ENCODE measurements at places on chromosomes 5 and 9.

DNA sequence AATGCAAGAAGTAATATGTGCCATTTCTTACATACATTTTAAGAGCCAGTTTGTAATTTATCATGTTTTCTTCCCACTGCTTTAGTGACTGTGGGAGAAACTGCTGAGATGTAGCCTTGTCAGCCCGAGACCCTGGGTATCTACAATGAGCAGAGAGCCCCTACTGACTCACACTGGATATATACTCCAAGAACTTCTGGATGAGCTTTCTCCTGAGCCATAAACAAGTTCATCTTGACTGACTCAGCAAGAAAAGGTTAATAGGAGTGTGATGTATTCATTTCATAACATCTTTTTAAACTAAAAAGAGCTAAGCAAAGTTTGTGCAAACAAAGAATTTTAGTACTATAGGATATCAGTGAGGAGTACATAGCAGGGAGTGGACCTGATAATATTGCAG lies 182.5 kb downstream of the EDIL3 start:
- DNase-seq = no peak

DNA sequence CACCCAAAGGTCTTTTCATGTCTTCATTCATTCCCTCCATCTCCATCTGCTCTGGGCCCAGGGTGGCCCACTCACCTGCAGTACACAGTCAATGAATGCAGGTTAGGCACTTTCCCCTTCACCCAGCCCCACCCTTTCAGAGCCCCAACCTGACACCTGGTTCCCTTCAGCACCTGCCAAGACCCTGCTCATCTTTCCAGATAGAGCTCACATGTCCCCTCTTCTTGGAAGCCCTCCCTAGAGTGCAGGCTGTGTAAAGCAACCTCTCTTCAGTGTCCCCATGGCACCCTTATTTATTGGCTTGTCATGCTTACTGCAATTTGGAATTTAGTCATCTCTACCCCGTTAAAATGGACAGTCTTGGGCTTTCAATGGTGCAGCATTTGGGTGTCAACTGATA lies 13.0 kb upstream of the CPEB4 start:
- no peak for DNase-seq

DNA sequence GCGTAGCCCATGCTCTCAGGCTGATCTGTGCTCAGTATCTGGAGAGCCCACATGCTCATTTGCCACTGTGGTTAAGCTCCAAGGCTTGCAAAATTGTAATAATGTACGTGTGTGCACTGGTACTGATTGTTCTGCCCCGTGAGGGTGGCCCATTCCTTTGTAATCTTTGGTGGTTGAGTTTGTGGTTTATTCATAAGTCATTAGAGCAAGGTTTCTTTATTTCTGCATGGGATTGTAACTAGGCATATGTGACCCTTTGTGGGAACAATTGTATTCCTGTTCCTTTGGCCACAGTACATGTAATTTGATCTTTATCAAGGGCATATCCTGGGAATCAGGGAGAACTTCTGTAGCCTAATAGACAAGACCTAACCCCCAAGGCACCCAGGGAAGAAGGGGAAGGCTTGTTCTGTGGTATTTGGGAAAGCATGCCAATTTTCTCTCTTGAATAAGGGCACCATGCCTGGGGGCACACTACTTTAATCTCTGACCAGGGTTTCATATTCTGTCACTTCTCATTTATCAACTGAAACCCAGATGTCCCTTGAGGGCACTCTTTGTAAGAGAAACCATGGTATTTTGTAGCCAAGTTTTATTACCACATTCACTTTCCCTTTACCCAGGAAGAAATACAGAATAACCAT lies 74.6 kb downstream of the NPR3 start:
- peak; percentile 82 for DNase-seq

GRCh38 chr5:150496534-150496933 lies 11.4 kb upstream of the NDST1 start:
- no peak for DNase-seq

- no peak for DNase-seq
Observed at GRCh38 chr5:126769703-126770102, 7.2 kb upstream of the LMNB1 start.

GRCh38 chr9:70798018-70798417 lies 323.4 kb downstream of the TRPM3 start:
- DNase-seq = no peak

DNA sequence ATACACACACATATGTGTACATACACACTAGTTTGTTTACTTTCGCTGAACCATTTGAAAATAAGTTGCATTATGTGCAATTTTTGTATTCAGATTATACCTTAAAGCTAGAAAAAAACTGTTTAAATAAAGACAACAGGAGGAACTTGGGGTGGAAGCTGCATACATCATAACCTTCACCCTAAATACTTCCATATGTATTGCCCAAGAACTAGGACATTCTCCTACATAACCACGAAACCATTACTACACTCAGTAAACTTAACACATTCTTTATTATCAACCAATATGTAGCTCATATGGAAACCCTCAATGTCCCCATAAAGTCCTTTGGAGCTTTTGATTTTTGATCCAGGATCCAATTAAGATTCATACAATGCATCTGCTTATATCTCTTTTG lies 83.3 kb downstream of the GIN1 start:
- no peak for DNase-seq

- DNase-seq = no peak
Observed at GRCh38 chr5:149036970-149037369, 25.9 kb downstream of the SH3TC2 start.

DNA sequence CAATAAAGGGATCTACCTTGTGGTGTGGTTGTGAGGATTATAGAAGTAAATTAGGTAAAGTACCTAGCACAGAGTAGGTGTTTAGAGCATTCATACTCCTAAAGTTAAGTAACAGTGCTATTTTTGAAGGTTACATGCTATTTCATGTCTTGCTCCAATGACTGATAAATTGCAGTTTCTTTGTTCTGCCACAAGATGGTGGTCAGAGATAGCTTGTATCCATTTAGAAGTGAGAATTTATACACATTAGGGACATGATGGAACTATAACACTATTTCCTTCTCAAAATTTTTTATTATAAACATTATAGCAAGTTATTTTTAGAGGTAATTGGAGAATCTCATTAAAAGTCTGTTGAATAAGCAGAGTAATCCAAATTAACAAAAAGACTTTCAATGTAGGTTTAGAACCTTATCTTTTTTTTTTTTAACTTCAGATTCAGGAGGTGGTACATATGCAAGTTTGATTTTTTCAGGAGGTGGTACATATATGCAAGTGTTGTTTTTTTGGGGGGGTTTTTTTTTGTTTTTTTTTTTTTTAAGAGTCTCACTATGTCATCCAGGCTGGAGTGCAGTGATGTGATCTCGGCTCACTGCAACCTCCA lies 17.1 kb downstream of the MTREX start:
- DNase-seq = peak; percentile 62

DNA sequence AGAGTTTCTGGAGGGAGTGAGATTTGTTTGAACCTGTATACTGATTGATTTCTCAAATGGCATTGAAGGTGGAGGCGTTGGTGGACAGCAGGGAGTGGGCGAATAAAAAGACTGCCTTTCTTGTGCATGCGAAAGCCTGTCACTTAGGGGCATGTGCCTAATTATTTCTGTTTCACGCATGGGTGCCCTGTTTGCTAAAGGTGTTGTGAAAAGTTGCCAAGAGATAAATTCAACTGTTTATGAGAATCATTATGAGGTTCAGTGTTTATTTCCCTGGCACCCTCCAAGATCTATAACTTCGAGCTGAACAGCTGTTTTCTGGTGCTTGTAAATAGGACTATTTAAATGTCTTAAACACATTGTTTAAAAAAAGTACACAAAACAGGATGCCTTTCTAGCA lies 67.4 kb upstream of the DMRTA1 start:
- DNase-seq = peak; percentile 35

DNA sequence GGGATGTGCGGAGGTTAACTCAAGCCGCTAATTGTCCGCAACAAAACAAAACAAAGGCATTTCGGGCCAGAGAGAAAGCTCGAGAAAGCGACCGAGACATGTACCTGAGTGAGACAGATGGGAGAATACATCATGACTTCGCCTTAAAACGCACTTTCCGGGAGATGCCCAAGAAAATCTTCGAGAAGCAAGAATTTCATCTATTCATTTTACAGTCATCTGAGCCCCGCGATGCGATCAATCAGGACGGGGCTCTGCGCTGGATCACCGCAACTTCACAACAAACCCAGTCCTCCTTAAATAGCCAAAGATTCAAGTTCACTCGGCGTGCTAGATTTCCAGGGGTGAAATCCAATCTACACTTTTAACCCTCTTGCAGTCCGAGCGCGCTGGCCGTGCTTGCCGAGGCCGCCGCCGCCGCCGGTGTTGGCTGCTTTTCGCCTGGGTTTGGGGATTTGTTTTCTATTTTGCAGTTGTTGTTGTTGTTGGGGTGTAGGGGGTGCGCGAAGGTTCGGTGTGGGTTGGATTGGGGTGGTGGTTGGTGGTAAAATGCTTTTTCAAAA lies 482 bp downstream of the NFIB start:
- DNase-seq = peak; percentile 86

DNA sequence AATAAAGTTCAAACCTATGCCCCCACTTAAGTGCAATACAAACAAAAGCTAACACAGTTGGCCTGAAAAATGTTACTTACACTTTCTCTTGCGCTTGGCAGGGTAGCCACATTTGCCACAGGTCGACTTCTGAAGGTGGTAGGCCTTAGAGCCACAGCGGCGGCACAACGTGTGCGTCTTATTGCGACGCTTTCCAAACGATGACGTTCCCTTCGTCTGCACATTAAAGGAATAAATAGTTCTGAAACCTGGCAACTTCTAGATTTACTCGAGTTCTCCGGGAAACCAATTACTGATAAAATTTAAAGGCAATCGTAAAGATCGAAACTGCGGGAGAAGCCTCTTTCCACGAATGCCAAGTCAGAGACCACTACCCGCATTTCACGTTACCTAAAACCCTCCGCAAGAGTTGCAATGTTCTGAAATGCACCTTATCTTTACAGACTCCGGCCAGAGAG lies 602 bp downstream of the RPL37 start:
- DNase-seq = no peak

GRCh38 chr5:74865256-74865803 lies 857 bp downstream of the FAM169A start:
- peak; percentile 77 for DNase-seq

GRCh38 chr5:133294380-133294779 lies 242.6 kb downstream of the HSPA4 start:
- no peak for DNase-seq

GRCh38 chr9:14389146-14389545 lies 75.2 kb upstream of the NFIB start:
- DNase-seq = peak; percentile 39

DNA sequence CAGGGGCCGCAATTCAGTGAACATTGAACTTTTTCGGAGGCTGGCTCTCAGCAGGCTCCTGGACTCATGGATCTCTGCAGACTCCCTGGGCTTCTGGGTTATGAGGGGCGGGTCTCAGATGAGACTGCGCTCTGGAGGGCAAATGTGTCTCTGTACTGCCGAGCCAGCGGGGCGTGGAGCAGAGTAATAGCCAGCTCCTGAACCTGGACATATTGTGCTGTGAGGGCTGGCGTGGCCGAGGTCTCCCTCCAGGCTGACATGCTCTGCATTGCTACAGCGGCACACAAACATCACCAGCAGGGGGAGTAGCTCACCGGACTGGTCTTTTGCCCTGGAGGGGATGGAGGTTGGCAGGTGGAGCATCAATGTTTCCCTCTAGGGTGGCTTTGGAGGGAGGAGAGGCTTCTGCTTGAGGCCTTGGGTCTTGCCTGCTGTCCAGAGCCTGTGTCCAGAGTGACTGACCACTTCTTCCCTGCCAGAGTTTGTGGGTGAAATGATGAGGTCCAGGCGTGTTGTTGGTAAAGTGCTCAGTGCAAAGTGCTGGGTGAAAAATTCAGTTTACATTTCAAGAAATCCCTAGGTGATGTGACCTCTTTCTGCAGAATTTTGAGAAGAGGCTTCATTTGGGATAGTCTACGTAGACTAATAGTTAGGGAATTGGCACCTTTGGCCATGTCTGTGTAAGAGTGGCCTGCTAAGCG lies 10.9 kb upstream of the GADD45G start:
- DNase-seq = peak; percentile 67

GRCh38 chr9:121266906-121267650 lies 884 bp upstream of the GSN start:
- DNase-seq = no peak

DNA sequence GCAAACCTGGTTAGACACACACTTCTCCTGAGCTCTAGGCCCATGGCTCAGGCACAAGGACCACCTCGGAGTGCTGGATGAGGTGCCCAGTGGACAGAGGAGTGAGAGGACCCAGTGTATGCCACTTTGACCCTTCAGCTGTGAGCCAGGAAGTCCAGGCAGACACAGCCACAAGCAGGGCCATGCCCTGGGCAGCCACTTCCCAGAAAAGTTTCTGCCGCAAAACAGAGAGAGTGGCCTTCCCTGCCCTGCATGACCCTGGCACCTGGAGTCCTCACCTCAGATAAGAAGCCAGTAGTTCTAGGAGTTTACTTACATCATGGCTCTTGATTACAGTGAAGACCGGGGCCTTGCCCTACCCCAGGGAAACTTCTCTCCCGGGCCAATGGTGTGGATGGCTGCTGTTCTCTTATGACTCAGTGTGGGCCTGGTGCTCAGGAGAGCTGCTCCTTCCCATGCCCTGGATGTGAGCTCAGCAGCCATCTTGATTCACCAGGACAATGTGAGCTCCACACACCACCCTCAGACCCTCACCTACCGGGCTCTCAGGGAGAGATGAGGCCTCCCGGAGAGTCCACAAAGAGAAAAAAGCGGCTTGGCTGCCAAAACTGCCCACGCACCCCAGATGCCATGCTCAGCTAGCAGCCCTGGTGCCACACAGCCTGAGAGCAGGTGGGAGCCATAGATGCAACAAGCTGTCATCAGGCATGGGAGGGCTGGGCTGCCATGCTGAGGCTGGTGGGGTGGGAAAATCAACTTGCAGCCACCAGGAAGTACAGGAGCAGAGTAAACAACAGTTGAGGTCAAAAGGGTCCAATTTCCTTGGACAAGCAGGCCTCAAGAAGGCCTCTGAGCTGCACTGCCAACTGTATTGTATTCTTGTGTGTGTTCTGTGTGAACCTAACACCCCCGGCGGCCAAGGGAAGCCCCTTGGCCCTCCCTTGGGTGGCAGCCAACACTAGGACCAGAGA lies 11.7 kb upstream of the IRF1 start:
- DNase-seq = no peak

- DNase-seq = no peak
Observed at GRCh38 chr5:179259731-179260323, 85.4 kb downstream of the ADAMTS2 start.

DNA sequence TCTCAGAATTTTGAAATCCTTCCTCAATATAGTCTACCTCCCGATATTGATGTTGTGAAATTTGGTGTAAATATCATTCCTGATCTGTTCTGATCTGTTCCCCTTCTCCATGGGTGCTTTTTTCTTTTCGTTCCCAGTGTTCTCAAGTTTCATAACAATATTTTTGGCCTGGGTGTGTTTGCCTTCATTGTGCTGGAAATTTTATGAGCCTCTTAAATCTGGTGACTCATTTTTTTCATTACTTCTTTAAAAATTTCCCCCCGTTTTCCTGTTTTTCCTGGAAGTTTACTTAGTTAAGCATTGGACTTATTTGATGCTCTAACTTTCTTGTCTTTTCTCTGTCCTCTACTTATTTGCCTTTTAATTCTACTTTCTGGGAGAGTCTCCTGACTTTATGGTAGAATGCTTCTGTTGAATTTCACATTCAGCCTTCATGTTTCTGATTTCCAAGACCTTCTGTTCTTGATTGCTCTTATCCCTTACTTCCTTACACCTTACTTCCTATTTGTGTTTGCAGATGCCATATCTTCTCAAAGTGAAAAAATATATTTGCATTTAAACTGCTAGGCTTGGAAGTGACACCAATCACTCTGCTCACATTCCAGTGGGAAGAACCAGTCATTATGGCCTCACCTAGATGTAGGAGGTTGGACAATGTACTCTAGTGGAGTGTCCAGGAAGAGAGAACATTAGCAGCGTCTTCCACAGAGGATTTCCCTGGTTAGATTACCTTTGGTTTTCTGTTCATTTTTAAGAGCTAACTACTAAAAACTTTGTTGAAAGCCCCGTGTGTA lies 441.9 kb downstream of the ARHGEF28 start:
- no peak for DNase-seq

All from eye (tissue), 1 donor.